ELR (cell line): ENCODE measurements at places on chromosomes 13 and 19.

GRCh38 chr13:28137596-28137995 is 749 bp upstream of the PAN3 start:
- peak; percentile 24 for DNase-seq

DNA sequence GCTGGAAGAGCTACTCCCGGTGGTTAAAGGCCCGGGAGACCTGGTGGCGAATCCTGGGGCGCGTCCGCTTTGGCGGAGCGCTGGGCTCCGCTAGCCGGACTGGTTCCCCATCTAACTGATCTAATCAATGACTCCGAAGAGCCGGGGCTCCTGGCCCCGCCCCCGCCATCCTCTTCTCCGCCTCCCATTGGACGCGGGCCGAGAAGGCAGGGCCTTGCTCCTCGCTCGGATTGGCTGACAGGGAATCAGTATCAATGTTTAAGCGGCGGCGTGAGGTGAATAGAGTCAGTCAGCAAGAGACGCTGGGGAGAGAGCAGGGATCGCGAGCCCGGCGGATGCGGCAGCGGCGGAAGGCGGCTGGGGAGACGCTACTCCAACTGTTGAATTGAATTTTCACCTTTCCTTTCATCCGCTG is 1.7 kb upstream of the PCDH17 start:
- no peak for DNase-seq

DNA sequence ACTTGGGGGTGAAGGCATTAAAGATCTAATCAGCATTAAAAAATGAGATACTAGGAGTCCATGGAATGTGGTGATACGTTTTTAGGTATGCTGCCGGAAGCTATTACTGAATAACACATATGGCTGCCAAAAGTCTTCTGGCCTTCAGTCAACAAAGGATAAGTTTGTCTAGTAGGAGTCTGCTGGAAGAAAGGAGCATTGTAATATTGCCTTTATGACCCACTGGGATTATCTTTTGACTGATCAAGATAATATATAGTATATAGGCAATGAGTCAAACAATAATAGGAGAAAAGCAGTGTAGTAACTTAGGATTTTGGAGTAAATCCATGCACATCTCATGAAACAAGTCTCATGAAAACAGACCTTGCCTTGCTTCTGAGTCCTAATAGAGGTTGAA is 295.4 kb downstream of the SLITRK6 start:
- peak; percentile 54 for DNase-seq

DNA sequence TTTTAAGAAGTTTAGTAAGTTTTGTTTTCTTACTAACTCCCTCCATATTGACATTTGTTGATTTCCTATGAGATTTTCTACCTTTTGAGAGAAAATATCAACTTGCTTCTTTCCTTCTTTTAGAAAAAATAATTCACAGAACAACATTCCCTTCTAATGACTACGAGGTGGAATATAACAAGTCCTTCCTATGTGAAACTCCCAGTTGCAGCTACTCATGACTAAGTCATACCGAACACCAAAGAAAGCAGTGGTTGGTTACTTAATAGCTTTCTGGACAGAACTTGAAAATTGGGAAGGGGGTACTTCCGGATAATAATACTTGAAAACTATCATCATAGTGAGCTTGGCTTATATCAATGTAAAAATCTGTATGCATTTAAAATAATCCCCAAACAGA is 144.8 kb downstream of the DACH1 start:
- DNase-seq, result peak; percentile 41

GRCh38 chr13:85236413-85236812 is 562.8 kb downstream of the SLITRK6 start:
- DNase-seq, result peak; percentile 78

DNA sequence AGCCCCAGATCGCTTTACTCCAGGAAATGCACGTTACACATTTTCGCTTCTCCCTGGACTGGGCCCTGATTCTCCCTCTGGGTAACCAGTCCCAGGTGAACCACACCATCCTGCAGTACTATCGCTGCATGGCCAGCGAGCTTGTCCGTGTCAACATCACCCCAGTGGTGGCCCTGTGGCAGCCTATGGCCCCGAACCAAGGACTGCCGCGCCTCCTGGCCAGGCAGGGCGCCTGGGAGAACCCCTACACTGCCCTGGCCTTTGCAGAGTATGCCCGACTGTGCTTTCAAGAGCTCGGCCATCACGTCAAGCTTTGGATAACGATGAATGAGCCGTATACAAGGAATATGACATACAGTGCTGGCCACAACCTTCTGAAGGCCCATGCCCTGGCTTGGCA is 44.6 kb downstream of the KL start:
- no peak for DNase-seq

GRCh38 chr19:45498411-45499195 is at the start of gene PPM1N:
Gene PPM1N (plus strand): TSS chr19:45498443. CDS start chr19:45498473, 30 bp downstream.
- peak; percentile 39 for DNase-seq

GRCh38 chr13:24085662-24086061 is 74.9 kb upstream of the SPATA13 start:
- DNase-seq, result no peak

DNA sequence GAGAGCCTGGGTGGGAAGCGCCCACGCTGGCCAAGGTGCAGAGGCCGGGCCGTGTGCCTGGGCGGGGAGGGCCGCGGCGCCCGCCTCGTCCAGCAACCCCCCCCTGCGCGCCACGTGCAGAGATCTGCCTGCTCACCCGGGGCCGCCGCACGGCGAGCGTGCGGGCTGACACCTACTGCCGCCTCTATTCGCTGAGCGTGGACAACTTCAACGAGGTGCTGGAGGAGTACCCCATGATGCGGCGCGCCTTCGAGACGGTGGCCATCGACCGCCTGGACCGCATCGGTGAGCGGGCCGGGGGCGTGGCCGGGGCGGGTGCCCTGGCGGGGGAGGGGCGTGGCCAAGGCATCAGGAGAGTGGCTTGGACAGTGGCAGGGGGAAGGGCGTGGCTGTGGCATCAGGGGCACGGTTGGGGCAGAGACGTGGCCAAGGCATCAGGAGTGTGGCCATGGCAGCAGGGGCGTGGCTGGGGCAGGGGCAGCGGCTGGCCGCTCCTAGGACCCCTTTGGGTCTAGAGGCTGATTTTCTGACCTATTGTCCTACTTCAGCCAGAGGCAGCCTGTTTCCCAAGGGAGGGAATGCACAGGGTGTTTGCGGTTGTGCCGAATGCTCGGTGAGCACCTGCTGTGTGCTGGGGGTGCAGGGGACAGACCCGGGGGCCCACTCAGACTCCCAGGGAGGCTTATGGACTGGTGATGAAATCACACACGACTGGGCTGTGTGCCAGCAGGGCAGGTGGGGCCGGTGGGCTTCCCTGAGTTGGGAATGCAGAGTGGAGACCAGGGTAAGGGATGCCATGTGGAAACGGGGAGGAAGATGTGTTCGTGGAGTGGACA is 19.4 kb downstream of the POLRMT start:
- no peak for DNase-seq
